ENCODE measurements at places on chromosomes 12 and 14. TPM values are rescaled to one million over a fixed set of nuclear protein-coding genes. Genes with fewer than 3 reads are reported as not detected.

GRCh38 chr12:6894321-6894720 lies 10.3 kb upstream of the LRRC23 start:
- DNase-seq = no peak

GRCh38 chr14:21256539-21257393 lies 12.5 kb downstream of the HNRNPC start:
- no peak for DNase-seq

DNA sequence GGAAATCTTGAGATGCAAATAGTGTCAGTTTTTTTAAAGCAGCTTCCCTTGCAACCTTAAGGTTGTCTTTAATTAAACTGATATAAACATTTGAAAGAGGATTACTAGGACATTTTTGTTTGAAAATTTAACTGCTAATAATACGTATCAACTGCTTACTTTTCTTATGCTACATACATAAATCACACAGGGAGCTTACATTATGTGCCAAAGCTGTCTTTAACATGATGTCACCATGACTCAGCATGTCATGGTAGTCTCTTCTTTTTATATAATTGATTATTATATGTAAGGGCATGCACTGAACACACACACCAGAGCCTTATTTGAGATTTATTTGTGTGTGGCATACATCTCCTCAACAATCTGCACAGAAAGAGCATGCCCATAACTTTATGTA lies 63.0 kb upstream of the PTHLH start:
- DNase-seq = no peak

GRCh38 chr14:103541709-103542604 lies 13.0 kb downstream of the TRMT61A start:
- no peak for DNase-seq

DNA sequence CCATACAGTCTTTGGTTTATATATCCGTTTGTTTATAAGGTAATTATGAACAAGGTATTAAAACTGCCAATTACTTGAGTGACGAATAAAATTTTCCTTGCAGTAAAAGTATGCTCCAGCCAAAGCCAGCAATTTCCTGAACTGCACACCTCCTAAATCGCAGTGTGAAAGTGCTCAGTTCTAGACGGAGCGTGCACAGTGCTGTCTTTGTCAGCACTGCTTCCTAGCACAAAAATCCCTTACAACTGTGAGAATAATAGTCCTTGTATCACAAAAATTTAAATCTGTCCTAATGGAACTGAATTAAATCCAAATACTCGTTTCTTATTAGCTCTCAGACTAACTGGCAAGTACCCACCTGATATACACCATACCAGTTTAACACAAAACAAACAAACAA lies 26.3 kb downstream of the LRIG3 start:
- no peak for DNase-seq

DNA sequence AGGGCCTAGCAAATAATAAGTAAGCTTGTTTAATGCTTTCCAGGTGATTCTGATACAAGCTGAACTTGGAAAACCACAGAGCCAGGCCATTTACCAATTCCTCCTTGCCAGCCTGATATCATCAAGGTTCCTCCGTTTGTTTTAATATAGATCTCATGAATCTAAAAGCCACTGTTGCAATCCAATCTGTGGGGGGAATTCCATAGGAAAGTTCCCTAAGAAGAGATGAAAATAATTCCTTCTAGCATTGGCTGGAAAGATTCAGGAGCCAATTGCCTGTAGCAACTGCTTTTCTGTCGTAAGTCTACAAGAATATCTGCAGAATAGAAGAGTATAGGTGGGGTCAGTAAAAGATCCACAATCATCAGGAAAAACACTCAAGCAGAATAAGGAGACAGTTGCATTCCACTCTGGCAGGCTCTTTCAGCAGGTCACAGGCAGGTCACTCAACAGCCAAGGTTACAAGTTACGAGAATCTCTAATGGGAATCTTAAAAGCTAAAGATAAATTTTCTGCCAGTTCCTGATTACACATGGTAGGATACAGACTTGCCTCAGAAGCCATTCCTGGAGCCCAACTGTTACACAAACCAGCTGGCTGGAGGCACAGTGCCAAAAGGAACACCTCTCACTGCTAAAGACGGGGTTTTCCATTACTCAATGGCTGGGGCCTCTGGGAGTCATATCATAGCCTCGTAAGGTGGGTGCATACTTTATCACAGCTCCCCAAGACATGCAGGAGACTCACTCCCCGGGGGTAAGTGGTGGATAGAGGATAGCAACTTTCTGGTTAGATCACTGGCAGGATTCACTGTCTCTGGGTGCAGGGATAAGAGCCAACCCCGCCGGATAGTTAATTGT lies 43.6 kb downstream of the FGD6 start:
- DNase-seq = peak; percentile 68

GRCh38 chr12:88194868-88195267 lies 52.8 kb downstream of the TMTC3 start:
- no peak for DNase-seq

DNA sequence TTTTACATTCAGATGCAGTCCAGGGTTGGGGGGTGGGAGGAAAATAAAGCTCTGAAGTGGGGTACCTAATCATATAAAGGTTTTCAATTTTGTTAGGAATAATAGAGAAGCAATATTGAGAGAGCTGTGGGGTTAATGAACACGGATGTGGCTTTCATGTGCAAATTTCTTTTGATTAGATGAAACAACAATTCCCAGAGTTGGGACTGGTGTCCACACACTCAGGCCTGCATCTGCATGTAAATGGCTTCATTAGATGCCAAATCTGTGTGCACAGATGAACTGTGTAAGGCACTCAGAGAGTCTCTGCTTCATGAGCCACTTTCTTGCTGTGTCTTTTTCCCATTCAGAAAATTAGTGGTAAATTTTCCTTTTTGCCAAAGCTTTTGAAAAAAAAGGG lies 377.1 kb upstream of the NOVA1 start:
- no peak for DNase-seq

- no peak for DNase-seq
These were observed 43.7 kb upstream of the CNTN1 start for GRCh38 chr12:40648519-40648918.

GRCh38 chr14:54564868-54565784 lies 1.8 kb upstream of the SAMD4A start:
- DNase-seq = peak; percentile 69

GRCh38 chr14:49641697-49642129 lies 6.7 kb upstream of the DNAAF2 start:
- peak; percentile 55 for DNase-seq

GRCh38 chr12:69052613-69053408 lies 119.8 kb upstream of the CPM start:
- DNase-seq = no peak

DNA sequence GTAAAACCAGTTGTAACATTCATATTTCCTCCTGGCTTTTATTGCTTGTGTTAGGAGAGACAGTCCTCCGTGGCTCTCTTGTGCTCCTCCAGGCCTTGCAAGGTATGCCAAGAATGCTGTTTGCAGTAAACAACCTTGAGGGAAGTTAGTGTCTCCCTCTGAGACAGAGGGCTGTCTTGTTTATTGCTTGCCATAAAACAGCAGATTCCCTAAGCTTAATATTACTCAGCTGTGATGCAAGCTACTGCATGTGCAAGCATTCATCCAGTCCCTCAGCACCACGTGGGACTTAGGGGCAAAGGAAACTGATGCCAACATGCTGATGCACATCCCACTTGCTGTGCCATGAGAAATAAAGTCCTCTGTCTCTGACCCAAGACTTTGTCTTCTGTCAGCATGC lies 6.6 kb downstream of the POMT2 start:
- DNase-seq = no peak

DNA sequence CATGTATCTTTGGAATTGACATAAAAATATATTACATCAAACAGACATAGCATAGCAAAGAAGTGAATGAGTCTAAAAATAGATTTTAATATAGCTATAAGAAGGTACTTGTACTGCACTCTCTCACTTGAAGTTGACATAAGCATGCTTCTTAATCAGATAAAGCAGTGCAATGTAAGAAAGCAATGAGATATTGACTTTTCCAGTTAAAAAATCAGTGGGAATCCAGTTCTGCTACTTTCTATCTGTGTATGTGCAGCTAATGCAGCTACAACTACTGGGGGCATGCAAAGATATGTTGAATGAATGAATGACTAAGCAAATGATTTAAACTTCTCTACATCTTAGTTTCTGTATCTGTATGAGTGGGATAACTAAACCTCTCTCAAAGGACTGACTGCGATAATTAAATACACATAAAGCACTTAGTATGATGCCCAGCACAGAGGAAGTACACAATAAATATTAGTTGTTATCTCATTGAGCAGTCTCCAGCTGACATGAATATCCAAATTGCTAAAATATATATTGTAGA lies 10.3 kb downstream of the WASHC3 start:
- no peak for DNase-seq

GRCh38 chr12:28568118-28568517 lies 377.9 kb downstream of the CCDC91 start:
- DNase-seq = no peak

DNA sequence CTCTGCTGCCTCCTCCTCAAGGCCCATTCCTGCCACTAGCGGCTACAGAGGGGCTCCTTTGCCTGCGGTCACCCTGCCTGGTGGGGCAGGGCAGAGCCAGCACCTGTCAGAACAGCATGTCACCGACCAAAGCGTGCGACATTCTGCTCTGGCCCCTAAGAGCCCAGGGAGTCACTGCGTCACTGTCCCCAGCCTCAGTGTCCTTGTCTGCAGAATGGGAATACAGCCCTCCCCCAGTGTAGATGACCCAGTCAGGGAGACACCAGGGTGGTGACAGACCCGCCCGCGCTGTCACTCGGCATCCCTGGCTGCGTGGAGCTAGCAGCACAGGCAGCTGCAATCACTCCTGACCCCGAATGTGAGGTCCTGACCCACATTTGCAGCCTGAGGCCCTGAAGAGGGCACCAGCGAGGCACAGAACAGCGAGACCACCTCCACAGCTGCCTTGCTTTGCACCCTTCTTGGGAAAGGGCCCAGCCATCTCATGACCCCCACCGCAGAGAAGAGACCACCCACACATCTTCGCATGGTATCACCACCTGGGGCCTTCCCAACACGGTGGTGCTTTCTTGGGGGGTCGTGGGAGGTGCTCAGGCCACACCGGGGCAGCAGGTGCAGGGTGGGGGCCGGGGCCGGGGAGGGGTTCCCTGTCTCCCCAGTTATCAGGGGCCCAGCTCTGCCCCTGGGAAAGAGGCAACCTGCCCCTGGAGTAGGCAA lies 2.5 kb downstream of the AHNAK2 start:
- no peak for DNase-seq

DNA sequence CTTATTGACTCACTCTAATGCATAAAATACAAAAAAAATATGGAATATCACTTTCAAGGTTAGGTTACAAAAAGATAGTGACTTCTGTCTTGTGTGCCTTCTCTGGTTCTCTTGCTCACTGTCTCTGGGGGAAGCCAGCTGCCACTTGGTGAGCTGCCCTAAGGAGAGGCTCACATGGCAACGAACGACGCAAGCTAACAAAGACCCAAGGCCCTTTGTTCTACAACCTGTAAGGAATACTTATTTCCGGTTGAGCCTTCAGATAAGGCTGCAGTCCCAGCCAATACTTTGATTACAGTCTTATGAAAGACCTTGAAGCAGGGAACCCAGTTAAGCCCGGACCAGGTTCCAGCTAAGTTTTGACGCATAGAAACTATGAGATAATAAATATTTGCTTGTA lies 242.4 kb upstream of the TBX3 start:
- DNase-seq = no peak

- no peak for DNase-seq
These were observed 34.3 kb upstream of the TEX22 start for GRCh38 chr14:105363847-105364708.

DNA sequence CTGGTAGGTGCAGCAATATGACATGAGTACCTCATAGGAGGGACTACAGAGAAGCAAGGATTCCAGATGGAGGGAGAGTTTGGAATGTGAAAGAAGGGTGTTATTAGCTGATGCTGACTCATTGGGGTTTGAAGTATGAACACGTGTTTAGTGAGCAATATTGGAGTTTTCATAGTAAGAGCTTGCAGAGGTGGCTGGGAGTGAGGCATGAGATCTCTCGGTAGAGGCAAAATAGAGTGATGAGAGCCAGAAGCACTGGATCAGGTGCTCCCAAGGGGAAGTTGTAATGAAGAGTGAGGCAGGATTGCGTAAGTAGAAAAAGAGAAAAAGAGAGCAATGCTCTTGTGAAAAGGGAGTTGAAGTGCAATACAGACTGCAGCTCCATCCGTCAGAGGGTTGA lies 42.1 kb downstream of the MGST1 start:
- no peak for DNase-seq

DNA sequence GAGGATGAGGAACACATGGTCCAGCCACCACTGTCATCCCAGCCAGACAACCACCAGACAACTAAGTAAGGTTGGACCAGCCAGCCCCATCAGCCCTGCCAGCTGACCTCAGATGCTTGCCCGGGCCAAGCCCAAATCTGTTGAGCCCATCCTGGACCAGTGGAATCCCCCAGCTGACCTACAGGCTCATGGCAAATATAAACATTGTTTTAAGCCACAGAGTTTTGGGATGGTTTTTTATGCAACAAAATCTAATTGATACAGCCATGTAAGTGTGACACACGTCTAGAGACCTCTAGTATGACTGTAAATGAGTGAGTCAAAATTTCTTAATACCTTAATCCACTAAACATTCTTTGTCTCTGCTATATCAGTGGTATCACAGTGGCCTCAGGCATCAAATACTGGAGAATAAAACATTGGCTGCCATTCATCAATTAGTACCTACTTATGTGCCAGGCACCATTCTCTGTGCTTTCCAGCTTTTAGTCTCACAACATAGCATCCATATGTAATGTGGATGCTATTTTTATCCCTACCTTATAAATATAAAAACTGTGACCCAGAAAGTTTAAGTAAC lies 24.2 kb upstream of the NT5DC3 start:
- DNase-seq = no peak

DNA sequence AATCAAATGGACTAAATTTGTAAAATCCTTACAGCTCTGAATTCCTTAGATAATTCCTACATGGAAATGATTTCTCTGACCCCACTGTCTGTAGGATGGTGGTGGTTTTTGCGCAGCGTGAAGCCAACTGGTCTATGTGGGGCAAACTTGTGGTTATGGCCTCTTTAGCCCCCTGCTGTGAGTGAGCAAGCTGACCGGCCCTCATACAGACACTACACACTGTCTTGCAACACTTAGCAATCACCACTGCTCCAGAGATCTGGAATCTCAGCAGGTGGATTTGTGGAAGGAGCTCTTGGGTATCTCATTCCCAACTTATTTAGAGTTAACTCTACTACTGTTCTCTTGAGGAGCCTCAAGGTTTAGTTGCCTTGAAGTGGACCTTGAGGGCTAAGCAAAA lies 70.2 kb downstream of the SCN8A start:
- DNase-seq = no peak

Gene NTF3
- total RNA-seq = 1.1 TPM

Gene GUCY2C
- 0.39 TPM for total RNA-seq

Gene DCN
- 329 TPM for total RNA-seq

Gene CNOT2
- total RNA-seq = 99.1 TPM

Gene TC2N
- total RNA-seq = 24.3 TPM

Gene ACOT4
- 6.1 TPM for total RNA-seq

Gene GALNT6
- total RNA-seq = 1.7 TPM

Gene KLRG1
- 4.6 TPM for total RNA-seq

Gene USP15
- 128 TPM for total RNA-seq

Gene SELPLG
- total RNA-seq = 1.1 TPM
